Substantia nigra (tissue), 51 donors: ENCODE measurements at places on chromosomes 13 and 19.

DNA sequence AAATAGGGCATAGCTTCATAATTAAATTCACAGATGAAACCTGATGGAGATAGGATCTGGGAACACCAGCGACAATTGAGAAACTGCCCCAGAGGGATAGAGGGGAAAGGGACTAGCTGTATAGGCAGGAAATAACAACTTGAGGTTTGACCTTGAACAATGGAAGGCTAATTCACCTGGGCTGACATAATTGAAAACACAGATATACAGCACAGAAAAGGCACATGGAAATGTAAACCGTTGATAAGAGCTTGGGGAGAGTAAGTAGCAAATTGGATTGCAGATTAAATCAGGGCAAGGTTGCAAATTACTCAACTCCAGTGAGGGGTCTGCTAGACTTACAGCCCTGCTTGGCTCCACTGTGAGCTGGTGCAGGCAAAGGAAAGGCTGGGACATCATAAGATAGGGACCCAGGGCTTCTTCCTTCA, 246.7 kb downstream of the DLEU7 start:
- DNase-seq, result no peak

DNA sequence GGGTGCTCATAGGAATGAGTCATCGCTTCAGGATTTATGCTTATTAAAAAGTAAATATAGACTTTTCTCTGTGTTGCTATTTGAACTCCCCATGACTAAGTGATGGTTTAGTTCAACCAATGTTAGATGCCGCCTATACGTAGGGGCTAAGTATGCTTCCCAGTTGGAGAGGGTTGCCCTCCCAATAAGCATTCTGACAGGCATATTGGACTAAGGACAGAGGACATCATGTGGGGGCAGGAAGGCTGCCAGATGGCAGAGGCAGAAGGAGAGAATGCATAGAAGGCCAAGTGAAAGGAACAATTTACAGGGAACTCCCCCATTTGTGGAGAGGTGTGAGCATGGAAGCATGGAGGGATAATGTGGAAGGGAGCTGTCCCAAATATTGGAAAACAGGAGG, 318.4 kb upstream of the OBI1 start:
- no peak for DNase-seq

DNA sequence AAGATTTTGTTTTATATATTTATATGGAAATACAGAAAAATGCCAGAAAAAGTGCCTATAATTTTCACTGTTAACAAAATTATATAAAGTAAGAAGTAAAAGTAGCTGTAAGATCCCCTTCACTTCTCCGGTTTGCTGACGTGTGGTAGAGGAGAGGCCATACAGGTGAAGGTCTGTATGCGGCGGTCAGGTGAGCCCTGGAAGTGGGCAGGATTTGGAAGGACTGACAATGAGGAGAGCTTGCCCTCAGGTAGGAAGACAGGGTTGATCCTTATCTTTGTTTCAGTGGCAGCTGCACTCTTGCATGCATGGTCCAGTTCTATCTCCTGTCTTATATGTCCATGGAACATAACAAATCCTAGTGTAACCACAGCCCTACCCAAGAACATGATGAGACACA, 16.9 kb upstream of the TFDP1 start:
- no peak for DNase-seq

GRCh38 chr13:80605011-80605410, 264.1 kb upstream of the SPRY2 start:
- DNase-seq, result no peak

GRCh38 chr19:22595918-22596341, 38.2 kb upstream of the ZNF492 start:
- no peak for DNase-seq

DNA sequence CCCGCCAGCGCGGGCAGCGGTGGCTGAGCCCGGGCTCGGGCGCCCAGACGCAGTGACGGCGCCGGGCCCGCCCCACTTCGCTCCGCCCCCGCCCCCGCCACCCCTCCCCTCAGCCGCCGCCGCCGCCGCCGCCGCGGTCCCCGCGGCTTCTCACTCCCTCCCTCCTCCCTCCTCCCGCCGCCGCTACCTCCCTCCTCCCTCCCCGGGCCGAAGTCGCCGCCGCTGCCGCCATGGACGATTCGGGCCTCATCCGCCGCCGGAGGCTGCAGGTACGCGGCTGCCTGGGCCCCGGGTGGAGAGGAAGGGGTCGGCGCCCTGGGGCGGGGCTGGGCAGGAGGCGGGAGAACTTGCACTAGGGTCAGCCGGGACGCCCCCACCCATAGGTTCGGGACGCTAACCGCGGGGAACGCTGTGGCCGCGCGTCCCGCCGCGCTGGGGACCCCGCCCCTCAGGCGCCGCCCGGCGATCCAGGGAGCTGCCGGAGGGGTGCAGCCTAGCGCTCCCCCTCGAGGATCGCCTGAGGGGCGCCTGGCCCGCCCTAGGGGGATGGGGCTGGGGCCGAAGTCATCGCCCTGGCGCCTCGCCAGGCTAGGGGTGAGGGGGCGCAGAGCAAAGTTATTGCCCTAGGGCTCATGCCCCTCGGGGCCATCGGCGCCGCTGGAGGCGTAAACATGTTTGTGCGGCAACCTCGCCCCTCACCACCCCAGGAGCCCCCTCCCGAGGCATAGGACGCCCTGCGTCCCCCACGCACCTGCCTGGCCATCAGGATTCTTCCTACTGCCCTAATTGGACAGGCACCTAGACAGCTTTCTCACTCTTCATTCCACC, 427 bp downstream of the RTBDN start:
- DNase-seq, result no peak

GRCh38 chr13:71169180-71169579, 697.8 kb downstream of the DACH1 start:
- no peak for DNase-seq

DNA sequence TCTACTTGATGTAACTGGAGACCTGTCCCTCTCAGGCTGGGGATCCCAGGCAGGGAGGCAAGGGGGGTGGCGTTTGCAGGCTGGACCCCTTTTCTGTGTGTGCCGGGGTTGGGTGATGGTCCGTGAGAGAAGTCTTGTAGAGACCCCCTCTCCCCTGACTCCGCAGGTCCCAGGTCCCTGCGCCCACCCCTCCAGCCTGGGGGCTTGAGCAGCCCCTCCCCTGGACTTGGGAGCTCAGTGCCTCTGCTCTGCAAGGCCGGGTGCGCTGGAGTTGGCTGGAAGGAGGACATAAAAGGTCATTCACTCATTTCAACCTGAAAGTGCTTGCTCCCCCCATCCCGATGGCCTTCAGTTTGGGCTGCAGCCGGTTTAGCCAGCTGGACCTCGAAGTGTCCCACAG, 89.5 kb downstream of the SLC7A1 start:
- no peak for DNase-seq

DNA sequence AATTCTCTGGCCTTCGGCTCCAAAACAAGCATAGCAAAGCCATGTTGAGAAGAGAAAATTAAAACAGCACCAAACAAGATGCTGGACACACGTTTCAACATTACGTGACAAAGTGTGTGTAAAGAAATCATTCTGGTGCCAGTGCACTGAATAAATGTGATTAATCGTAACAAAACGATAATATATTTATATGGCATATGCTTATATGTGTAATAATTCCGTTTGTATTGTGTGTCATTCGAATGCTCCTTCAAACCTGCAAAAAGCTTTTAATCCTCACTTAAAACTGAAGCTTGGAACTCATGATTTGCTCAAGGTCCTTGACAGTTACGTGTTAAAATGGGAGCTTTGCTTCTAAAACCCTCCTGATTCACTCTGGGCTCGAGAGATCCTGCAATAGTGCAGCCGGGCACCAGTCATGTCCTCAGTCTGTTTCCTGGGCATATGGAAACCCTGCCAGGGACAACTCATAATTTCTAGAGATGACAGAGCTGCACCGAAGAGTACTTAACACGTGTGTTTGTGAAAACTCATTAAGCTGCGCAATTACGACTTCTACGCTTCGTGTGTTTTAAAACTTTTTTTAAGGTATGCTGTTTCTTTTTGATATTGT, 731 bp upstream of the AKAP8L start:
- no peak for DNase-seq

GRCh38 chr19:18046059-18046718, 38.2 kb downstream of the ARRDC2 start:
- no peak for DNase-seq
